ENCODE measurements at places on chromosomes 11 and 22.

DNA sequence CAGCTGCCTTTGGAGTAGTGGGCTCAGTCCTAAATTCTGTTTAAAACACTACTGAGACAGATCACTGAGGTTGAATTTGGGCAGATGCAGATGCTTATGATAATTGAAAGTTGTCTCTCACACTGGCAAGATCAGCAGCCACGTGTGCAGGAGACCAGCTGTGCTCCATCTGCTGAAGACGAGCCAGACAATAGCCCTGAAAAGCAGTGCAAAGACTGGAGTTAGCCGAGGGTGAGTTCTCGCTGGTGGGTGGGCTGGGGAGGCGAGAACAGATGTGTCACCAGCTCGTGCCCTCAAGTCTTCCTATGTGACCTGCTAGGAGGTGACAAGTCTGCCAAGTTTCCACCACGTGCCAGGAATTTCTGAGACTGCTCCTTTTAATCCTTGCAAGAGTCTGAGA, 661.3 kb upstream of the B3GAT1 start:
- no peak for DNase-seq

GRCh38 chr11:120037111-120037510, 100.8 kb downstream of the TRIM29 start:
- no peak for DNase-seq

GRCh38 chr11:83363312-83363711, 77.1 kb upstream of the CCDC90B start:
- no peak for DNase-seq

GRCh38 chr22:49776891-49777290, 50.8 kb downstream of the BRD1 start:
- no peak for DNase-seq

DNA sequence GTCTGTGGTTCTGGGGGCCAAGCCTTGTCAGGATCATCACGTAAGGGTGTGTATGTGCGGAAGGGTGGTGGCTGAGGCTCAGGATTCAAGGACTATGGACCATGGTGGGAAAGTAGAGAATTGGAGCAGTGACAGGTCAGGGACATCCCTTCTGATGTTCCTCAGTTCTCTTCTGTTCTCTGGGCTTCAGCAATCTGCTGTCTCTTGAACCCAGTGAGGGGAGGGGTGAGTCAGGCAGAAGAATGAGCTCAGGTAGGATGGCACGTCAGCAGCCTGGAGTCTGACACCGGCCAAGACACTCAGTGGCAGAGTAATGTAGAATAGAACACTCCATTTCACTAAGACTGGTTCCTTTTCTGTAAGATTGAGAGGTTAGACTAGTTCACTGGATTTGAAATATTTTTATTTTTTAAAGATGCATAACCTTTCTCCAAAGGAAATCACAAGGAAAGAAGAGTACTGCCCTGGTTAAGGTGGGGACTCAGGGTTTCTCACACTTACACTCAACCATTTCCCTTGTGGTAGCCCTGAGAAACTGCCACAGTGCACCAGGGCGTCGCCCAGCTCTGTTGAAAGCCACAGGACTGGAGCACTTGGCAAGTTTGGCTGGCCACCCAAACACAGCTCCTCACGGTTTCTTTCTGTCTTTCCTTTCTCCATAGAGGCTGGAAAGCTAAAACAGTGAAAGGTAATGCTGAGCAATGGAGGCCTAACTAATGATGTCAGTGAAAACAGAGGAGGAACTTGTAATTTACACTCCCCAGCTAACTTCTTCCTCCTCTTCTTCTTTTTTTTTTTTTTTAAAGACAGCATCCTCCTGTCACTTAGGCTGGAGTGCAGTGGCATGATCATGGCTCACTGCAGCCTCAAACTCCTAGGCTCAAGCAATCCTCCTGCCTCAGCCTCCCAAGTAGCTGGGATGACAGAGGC, 23.1 kb upstream of the MICAL2 start:
- no peak for DNase-seq

DNA sequence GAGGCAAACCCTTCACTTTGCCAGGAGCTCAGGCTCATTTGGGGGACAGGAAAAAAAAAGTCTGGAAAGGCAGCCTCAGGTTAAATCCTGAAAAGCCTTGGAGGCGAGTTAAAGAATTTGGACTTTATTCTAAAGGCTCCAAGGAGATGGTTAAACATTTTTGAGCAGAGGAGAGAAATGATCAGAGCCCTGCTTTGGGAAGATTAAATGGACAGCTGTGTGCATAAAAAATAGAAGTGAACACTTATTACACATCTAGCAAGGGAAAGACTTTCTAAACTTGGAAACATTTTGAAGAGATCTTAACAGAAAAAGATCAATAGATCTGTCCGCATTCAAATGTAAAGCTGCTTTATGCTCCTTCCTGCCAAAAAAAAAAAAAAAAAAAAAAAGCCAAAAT, 8.4 kb upstream of the RAB3IL1 start:
- no peak for DNase-seq

GRCh38 chr22:17612057-17612456, 16.5 kb downstream of the ATP6V1E1 start:
- no peak for DNase-seq

DNA sequence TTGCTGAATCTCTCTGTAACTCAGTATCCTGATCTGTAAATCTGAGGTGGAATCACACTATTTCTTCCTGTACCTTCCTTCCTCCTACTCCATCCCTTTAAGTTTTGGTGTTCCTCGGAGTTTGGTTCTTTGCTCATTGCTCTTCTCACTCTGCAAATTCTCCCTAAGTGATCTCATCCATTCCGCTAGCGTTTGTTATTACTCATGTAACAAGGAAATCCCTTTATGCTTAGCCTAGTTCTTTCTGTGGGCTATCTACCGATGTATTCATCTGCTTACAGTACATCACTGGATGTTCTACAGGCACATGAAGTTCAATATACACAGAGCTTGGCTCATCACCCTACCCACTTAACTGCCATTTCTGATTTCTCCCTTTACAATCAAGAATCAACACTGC, 1.6 kb upstream of the CEP295 start:
- DNase-seq, result no peak

- no peak for DNase-seq
Observed at GRCh38 chr11:117180661-117181585, 2.4 kb downstream of the SIDT2 start.

- no peak for DNase-seq
Observed at GRCh38 chr11:22957786-22958185, 97.5 kb upstream of the CCDC179 start.

GRCh38 chr11:59941091-59941490, 2.9 kb downstream of the OOSP1 start:
- DNase-seq, result no peak

DNA sequence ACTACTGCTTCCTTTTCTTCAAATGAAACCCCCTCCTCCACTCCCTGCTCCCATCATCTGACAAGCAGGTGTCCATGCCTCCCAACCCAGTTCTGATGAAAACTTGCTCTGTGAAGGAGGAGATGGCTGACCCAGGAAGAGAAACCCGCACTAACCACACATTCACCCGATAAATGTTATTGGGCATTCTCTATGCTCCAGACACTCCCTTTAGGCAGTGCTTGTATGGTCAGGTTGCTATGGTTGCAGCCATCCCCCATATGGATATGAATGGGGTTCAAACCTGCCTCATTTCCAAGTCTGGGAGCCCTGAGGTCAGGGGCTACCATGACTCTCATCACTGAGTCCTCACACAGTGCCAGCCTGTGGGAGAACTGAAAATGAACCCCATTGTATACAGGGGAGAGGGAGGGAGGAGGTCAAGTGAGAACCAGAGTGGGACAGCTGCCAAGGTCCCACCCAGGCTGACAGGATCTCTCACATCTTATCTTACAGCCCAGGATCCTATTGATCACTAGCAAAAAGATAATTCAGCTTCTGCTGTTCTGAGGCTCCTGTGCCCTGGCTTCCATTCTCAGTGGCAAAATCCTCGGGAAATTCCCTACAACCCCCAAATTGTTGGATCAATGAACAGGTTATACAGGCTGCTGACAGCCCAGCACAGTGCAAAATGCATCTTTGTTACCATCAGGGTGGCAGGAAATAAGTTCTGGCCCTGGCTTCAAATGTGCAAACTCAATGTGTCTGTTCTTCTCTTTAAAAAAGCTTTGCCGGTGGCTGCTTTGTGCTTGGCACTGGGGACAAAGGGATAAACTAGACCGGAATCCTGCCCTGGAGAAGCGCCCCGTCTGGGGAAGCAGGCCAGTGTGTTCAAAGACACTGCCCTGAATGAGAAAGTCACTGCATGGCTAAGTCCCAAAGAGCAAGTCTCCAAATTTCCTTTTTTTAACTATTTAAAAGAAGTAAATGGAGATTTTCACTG, 22.7 kb upstream of the ACER3 start:
- no peak for DNase-seq

- no peak for DNase-seq
Observed at GRCh38 chr11:131491503-131491902, 121.1 kb downstream of the NTM start.

- peak; percentile 14 for DNase-seq
Observed at GRCh38 chr11:95154514-95154913, 64.9 kb downstream of the ENDOD1 start.

GRCh38 chr11:124463990-124464389, 18.5 kb upstream of the OR8B8 start:
- DNase-seq, result no peak

DNA sequence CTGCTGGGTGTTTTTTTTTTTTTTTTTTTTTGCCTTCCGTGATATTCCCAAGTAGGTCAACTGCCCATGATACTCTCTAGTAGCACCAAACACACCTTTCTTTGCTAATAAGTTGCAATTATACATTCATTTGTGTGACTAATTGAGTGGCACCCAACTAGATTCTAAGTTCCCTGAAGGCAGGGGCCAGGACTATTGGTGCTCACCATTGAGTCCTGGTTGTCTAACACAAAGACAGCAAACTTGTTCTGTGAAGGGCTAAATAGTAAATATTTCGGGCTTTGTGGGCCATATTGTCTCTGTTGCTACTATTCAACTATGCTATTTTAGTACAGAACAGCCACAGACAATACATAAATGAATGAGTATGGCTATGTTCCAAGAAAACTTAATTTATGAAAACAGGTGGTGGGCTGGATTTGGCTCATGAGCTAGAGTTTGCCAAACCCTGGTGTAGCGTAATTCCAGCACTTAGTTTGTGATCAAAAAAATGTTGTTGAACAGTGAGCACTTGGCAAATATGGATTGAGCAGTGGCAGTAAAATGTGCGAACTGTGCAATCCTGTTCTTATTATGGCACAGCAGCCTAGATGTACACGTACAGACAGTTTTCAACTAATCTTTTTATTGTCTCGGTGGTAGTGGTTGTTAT, 11.3 kb downstream of the ENDOD1 start:
- no peak for DNase-seq

DNA sequence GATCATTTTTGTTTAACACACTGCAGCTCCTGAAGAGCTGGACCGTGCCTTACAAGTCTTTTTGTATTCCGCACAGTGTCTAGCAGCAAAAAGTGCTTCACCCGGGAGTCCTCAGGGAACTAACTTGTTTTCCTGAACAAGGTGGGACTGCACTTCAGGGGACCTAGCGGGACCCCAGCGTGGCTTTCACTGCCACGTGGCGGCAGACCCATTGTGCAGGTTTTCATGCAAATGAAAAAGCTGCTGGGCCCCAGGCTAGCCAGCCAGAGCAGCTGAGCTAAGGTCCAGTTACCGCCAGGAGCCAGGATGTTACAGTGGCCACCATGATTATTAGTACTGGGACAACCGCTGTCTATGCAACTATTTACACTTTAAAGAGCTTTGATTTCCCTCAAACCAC, 90.6 kb downstream of the FAR1 start:
- no peak for DNase-seq

GRCh38 chr11:128234143-128234542, 353.2 kb downstream of the ETS1 start:
- no peak for DNase-seq

DNA sequence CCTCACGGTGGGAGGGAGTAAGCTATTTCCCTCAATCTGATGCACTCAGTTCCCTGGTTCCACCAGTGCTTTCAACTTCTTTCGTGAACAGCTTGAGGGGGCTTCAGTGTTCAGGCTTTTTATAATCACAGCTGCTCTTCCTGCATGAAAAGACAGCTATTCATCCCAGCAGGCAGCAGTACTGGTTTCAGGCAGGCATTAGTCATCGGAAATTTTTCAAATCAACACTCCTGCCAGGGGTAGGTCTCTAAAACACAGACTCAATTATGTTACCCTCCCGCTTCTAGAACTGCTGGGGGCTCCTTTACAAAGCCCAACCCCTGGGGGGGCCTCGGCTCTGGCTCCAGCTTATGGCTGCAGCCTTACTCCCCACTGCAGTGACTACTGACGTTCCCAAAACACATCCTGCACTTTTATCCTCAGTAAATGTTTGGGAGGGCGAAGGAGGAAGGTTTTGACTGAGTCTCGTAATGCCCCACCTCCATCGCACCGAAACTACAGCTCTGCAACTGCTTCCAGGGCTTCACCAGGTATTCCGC, 5.8 kb downstream of the POLDIP3 start:
- no peak for DNase-seq

- DNase-seq, result no peak
Observed at GRCh38 chr11:86812981-86813380, 12.6 kb downstream of the PRSS23 start.

- no peak for DNase-seq
Observed at GRCh38 chr11:131378931-131379330, 8.5 kb downstream of the NTM start.

DNA sequence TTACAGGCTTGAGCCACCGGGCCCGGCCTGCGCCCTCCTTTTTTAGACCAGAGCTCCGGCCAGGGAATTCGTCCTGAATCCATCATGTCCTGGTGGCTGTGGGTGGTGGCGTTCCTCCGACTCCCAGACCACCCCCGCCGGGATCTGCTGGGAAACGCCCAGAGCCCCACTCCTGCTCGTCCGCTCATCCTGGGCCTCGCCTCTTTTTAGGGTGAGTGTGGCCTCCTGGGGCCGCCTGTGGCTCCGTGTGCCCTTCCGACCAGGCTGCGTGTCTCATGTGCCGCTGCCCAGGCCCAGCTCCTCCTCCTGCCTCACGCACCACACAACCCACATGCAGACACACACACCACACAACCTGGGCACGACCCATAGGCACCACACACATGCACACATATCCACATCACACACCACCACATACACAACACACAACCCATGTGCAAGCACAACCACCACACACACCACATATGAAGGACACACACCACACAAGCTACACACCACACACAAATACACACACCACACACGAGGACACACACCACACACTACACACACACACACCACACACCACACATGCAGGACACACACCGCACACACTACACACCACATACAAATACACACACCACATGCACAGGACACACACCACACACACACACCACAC, 946.2 kb downstream of the BRD1 start:
- no peak for DNase-seq

- DNase-seq, result no peak
Observed at GRCh38 chr22:20436307-20436767, 1.3 kb downstream of the SCARF2 start.

GRCh38 chr22:28882545-28882877, 861 bp upstream of the ZNRF3 start:
- DNase-seq, result no peak

- no peak for DNase-seq
Observed at GRCh38 chr22:38955250-38955905, 2.0 kb upstream of the APOBEC3A start.

GRCh38 chr22:19811811-19812771, 42.6 kb downstream of the GNB1L start:
- no peak for DNase-seq

- no peak for DNase-seq
Observed at GRCh38 chr11:23399995-23400394, 539.7 kb upstream of the CCDC179 start.
